Uterus (tissue), 4 donors: ENCODE measurements at places on chromosomes 5 and 9.

DNA sequence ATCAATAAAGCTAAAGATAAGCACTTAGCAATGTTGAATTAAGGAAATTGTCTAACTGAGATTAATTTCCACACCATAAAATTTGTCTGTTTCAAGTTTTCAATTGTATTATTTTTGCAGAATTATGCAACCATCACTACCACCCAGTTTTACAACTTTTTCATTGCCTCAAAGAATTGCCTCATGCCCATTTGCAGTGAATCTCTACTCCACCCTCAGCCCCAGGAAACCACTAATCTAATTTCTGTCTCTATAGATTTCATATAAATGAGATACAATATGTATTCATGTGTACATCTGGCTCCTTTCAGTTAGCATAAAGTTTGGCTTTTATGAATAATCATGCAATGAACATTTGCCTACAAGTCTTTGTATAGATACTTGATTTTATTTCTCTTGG is 72.9 kb downstream of the PTCD2 start:
- no peak for DNase-seq

- DNase-seq: no peak
Observed at GRCh38 chr9:108271236-108271635, 584.5 kb downstream of the ACTL7B start.

GRCh38 chr9:127803507-127804352 is 1.0 kb downstream of the FPGS start:
- no peak for DNase-seq

DNA sequence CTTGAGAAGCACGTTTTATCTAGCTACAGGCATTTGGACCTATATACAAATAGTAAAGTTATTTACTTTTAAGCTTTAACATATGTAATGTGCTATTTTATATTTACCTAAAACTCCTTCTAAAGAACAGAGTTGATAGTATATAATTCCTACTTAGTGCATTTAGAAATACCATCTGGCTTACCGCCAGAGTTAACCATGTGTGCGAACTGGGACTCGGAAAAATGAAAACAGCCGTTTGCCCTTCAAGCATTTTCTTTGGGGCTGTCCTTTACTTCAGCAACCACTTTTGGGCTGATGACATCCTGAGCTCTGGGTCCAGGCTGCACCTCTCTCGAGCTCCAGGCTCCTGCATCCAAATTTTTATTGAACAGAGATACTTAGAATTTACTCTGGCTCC is 21.9 kb upstream of the DHFR start:
- no peak for DNase-seq

DNA sequence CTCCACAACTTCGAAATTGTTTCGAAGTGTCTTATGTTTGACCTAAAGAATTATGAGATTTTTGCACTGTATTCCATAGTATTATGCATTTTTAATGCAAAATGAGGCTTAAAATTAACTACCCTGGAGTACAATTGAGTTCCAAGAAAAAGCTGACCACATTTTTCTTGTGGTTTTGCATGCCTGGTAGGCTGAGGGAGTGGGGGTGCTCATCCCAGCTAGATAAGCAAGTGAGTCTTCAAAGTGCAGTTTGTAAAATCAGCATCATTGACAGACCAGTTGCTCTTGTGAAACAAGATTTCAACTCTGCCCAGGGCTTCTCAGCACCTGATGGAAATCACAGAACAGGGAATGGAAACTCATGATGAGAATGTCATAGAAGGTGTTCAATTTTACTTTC is 17.0 kb upstream of the NDUFS4 start:
- DNase-seq: no peak

DNA sequence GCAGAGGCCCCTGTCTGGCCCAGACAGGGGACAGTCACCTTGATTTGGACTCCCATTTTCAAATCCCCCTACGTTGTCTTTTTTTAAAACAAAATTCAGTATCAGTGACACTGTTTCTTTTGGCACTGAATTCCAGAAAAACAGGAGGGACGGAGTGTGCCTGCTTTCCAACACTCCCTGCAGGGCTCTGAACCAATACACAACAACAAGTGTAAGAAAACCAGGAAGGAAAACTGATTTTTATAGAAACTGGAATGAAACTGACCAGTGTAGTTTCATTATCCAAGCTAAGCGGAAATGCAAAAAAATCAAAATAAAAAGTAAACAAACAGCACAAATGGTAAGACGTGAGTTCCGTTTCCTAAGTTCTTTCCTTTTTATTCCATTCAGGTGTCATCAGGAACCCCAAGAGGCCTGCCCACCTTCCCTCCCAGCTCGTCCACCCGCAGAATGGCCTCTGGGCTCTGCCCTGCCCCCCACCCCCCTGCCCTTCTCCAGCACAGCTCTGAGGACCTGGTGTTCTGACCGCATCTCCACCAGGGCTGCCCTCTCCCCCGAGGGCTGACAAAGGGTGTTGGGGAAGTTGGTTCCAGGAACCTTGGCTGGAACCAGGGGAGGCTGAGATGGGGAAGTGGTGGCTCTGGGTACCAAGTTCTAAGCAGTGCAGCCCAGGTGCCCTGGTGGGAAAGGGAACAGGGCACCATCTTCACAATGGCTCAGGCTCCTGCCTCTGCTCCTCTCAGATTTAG is 73.6 kb downstream of the PSD2 start:
- DNase-seq: no peak

DNA sequence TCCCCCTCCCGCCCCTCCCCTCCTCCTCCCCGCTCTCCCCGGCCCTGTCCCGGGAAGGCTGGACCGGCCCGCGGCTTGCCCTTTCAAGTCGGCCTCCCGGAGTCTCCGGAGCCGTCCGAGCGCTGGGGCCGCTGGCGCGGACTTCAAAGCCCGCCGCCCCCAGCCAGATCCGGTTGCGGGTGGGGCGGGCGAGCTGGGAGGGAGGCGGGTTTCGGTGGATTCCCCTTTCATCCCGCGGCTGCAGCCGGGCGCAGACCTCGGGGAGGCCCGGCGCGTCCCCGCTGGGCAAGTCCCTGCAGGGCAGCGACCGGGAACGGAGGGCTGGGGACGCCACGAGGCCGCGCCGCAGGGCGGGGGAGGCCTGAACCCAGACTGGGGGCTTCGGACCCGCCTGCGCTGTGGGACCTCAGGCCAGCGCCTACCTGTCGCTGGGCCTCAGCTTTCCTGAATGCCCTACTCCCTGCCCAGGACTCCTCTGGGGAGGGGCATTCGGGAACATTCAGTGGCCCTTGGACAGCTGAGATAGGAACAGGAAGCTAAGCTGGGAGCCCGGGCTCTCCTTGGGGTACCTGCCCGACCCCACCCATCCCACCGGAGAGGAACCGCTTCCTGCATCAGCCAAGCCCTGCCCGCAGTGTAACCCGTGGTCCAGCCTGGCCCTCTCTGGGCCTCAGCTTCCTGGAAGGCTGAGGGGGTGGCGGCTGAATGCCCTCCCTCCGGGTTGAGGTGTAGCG is 23.4 kb downstream of the C9orf50 start:
- peak; percentile 73 for DNase-seq

- no peak for DNase-seq
Observed at GRCh38 chr9:108559432-108559831, 296.4 kb downstream of the ACTL7B start.

DNA sequence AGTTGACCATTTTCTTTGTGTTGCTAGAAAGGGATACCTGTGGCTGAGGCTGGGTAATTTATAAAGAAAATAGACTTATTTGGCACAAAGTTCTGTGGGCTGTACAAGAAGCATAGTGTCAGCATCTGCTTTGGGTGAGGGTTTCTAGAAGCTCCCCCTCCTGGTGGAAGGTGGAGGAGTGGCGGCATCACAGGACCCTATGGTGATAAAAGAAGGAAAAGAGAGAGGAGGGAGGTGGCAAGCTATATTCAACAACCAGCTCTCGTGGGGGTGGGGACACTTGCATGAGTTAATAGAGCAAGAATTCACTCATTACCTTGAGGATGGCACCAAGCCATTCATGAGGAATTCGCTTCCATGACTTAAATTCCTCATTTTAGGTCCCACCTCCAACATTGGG is 2041.4 kb upstream of the CDH9 start:
- DNase-seq: no peak

DNA sequence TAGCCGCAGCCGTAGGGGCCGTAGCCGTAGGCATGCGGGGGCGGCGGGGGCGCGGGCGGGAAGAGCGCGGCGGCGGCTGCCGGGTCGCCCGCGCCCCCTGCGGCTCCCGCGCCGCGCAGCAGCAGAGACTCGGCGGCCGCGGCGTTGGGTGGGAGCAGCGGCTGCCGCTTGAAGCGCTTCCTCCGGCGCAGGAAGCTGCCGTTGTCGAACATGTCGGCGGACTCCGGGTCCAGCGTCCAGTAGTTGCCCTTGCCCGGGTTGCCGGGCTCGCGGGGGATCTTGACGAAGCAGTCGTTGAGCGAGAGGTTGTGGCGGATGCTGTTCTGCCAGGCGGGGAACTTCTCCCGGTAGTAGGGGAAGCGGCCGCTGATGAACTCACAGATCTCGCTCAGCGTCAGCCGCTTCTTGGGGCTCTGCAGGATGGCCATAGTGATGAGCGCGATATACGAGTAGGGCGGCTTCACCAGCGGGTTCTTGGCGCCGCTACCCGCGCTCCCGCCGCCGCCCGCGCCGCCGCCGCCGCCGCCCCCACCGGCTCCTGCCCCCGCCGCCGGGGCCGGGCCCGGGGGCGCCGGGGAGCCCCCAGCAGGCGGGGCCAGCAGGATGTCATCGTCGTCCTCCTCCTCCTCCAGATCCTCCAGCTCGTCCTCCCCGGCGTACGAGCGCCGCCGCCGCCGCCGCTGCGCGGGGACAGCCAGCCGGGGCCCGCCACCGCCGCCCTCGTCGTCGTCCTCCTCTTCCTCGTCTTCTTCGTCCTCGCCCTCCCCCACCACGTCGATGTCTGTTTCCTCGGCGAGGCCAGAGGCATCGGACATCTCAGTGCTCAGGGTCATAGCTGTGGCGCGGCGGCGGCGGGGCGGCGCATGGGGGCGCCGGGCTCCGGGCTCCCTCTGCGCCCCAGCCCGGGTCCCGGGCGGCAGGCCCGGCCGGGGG is 781 bp downstream of the FOXD1 start:
- peak; percentile 16 for DNase-seq

GRCh38 chr9:98635374-98635773 is 73.4 kb downstream of the GABBR2 start:
- DNase-seq: no peak

DNA sequence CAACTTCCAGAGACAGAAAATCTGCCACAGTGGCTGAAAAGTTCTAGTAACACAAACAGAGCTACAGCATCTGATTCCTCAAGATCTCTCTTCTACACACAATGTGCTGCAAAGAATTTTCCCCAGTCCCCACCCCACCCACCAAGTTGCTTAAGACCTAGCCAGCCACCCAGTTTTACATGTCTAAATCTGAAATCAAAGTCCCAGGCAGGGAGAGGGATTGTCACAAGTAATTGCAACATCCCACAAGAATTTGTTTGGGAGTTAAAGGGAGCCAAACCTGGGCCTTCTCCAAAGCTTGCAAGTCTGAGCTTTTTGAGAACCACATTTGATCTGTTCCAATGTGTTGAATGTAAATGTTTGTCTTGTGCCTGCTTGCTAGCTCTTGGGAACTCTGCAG is 15.5 kb downstream of the IGIP start:
- DNase-seq: no peak

DNA sequence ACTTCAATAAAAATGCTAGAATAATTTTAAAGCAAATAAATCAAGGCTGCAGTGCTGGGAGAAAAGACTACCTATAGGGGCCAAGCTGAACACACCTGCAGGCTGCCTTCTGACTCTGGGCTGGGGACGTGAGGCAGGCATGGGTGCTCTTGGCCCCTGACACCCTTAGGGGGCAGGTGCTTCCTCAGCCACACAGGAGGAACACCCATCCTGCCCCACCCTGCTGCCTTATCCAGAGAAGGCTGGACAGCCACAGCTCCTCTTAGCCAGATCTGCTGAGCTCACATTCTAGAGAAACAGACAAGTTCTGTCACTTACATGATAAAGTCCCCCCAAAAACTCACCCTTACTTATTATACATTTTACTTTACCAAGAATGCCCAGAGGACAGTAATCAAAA is 6.6 kb upstream of the LMX1B start:
- DNase-seq: no peak

DNA sequence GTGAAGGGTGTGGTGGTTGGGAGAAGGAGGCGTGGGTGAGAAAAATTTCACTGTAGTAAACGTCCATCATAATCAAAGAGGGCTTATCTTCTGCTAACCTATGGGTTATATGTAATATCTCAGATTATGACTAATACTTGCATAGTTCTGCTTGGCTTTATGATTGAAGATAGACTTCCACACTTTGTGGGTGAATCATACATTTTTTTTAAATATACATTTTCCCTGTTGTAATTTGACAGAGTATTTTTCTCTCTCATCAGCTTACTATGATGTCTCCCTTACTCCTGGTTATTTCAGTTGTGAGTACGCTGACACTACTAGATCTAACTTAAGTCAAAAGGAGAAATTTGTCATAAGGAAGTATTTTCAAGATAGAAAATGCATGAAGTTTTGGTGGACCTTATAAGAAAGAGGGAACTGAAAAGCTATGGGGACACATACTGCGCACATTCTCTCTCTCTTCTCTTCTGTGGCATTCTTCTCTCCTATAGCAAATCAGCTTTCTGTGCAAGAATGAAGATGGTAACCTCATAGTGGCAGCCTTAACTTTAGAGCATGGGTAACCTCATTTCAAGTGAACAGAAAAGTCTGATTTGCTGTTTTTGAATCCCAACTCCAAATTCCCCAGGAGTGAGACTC is 4.9 kb upstream of the JAK2 start:
- DNase-seq: no peak

DNA sequence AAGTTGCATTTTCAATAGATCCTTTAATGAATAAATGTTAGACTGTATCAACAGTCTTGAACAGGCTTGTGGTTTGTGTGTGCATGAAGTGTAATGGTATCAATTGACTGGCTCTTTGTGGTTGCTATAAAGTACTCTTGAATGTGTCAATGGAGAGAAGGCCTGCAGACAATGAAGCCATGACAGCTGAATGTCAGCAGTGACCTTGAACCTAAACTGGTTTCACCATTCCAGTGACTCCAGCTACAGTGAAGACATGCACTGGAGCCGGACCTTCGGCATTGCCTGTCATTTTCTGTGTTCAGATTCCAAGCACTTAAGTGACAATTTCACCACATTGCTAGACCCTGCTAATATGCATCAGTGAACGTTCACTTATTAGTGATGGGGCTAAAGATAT is 276.0 kb upstream of the TMEM161B start:
- no peak for DNase-seq

- DNase-seq: no peak
Observed at GRCh38 chr9:37827483-37828165, 27.0 kb downstream of the DCAF10 start.

GRCh38 chr5:176446028-176446665 is 2.0 kb upstream of the FAF2 start:
- DNase-seq: no peak

- no peak for DNase-seq
Observed at GRCh38 chr9:125409637-125410521, 148.3 kb downstream of the GAPVD1 start.
